ENCODE measurements at places on chromosomes 12 and 14.

DNA sequence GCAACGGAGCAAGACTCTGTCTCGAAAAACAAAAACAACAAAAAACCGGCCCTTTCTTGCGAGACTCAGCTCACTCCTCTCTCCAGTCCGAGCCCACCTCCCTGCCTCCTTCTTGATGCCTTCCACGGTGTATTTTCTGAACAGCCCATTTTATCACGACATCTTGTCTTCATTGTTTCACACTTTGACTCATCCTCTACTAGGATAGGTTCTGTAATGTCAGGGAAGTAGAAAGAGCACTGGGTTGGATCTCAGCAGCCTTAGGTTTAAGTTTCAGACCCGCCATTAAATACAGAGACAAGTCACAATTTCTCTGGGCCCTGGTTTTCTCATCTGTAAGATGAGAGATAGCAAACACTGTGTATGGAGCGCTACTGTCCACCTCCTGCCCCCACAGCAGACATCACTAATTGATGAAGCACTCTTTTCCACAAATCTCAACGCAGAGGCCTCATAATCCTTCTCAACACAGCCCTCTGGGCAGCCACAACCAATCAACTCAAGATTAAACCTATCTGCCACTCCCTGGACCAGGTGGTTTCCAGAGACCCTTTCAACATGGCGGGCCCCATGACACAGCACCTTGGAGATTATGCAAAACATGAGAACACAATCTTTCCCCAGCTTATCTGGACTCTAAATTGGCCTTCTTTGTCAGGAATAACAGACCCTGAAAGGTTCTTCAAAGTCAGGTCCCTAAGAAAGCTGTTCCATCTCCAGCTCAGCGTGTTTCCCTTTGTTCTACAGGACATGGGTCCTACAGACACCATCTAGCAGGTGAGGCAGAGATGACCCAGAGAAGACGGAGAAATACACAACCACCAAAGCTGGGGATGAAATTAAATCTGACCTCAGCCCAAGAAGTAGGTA lies 35.6 kb downstream of the CCDC88C start:
- no peak for DNase-seq

- DNase-seq, result no peak
Measured at GRCh38 chr14:97388408-97388807, 591.2 kb downstream of the VRK1 start.

- no peak for DNase-seq
Measured at GRCh38 chr14:54202288-54202687, 194.5 kb upstream of the CDKN3 start.

DNA sequence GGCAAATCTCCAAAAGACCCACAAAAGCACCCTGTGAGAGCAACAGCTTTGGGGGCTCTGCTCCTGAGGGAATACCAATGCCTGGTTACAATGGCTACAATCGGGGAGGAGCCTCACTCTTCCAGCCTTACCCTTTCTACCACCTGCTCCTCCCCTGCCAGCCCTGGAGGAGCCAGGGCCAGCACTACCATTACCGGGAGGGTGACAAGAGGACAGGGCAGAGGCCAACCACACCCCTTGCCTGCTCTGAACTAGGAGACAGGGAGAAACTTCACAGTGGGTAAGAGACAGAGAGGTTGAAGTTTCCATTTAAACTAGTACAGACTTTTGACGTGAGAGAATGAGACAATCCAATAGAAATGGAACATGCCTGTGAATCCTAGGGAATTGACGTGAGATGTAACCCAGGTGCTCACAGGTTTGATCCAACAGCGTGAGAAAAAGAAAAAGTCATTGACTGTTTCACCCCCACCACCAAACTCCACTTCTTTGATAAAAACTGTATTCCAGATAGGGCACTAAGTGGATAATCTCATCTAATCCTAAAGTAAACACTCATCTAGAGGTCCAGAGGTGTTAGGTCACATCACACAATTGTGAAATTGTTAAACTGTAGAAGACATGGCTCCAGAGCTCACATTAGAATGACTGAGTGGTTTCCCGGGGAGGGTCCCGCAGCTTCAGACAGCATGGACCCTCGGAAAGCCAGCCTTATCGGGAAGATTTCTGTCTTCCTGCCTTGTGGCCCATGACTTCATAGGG lies 8.4 kb upstream of the TC2N start:
- DNase-seq, result no peak

- no peak for DNase-seq
Measured at GRCh38 chr12:68397566-68398158, 65.5 kb upstream of the MDM1 start.

DNA sequence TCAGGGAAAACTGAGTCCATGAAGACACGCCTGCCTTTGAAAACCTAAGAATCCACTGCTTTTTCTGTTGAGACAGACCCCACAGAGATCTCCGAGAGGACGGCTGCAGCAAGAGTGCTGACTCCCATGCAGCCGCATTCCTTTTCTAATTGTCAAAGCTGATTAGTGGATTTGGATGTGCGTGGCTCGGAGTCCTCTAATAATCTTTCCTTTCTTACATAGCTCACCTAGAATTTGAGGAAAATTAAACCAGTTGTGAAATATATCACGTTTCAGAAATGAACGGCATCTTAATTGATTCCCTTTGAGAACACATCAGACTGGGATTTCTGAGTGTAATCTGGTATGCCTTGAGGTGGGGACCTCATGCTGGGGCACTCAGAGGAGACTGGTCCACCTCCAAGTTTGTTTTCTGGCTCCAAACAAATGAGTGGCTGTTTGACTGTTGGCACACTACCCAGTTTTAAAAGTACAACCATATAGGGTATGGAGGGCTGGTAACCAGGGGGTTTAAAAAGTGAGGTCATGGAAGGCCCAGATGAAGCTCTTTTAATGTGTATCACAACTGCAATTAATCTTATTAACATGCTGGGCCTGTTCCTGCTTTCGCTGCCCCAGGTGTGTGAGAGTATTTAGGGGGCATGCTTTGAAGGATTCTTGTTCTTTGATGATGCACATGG lies 63.3 kb downstream of the RASSF3 start:
- no peak for DNase-seq

DNA sequence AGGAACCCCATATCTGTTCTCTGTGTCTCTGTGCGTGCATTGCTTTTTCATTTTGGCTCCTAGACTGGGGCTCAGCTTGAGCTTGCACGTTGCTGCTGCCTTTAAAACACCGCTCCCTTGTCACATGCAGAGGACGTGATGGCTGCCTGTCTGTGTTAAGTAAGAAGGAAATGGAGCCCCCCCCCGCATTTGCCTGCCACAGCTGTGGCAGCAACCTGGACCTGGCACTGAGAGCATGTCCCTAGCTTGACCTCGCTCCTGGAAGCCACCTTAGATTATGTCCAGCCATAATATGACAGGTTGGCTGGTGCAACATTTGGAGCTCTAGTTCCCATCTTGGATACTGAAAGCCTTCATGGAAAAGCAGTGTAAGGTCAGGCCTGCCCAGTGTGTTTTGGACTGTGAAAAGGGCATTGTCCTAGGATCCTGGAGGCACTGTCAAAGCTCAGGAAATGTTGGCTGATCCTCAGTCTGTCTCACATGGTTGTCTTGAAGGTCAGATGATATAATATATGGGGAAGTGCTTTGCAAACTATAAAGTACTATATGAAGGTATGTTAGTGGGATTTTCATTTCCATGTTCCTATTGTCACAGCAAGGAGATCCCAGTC lies 73.8 kb downstream of the PRKCH start:
- no peak for DNase-seq

GRCh38 chr14:68235011-68235410 lies 415.4 kb downstream of the RAD51B start:
- no peak for DNase-seq

GRCh38 chr12:109718390-109718789 lies 4.8 kb downstream of the FAM222A start:
- DNase-seq, result peak; percentile 66

All from NT2/D1 (cell line).